Activated naive CD4-positive, alpha-beta T cell treated with anti-CD3 and anti-CD28 coated beads, Interleukin-2, amount 10 ng/mL, durations not matched to agents 7 days and 5 days (primary cell): ENCODE measurements at places on chromosomes 7 and 10.

GRCh38 chr7:6833636-6834035 lies 7.6 kb upstream of the CCZ1B start:
- peaks cover 6% of the 10 kb centered on the region for H3K4me1 ChIP-seq
- H3K27me3 ChIP-seq, result peaks cover 40% of the 10 kb centered on the region
- DNase-seq, result no peak
- H3K36me3 ChIP-seq, result no peaks in the 10 kb centered on the region

GRCh38 chr7:50682079-50682478 lies 100.6 kb downstream of the GRB10 start:
- peaks cover 6% of the 10 kb centered on the region for H3K27me3 ChIP-seq
- H3K4me1 ChIP-seq, result no peaks in the 10 kb centered on the region
- no peak overlapping the region for H3K27ac ChIP-seq
- H3K4me3 ChIP-seq, result no peak overlapping the region

- H3K27me3 ChIP-seq, result no peaks in the 10 kb centered on the region
- H3K4me1 ChIP-seq, result no peaks in the 10 kb centered on the region
- H3K36me3 ChIP-seq, result no peaks in the 10 kb centered on the region
- no peak for DNase-seq
Measured at GRCh38 chr7:52547308-52547910, 488.0 kb upstream of the POM121L12 start.

GRCh38 chr10:27391325-27391724 lies 112.8 kb upstream of the RAB18 start:
- H3K36me3 ChIP-seq, result no peaks in the 10 kb centered on the region
- H3K4me1 ChIP-seq, result no peaks in the 10 kb centered on the region
- DNase-seq, result no peak
- peaks cover 12% of the 10 kb centered on the region for H3K27me3 ChIP-seq

GRCh38 chr7:55110282-55110992 lies 91.6 kb downstream of the EGFR start:
- DNase-seq, result no peak
- peaks cover 4% of the 10 kb centered on the region for H3K27me3 ChIP-seq
- no peaks in the 10 kb centered on the region for H3K36me3 ChIP-seq
- no peak overlapping the region for H3K4me3 ChIP-seq
- no peaks in the 10 kb centered on the region for H3K4me1 ChIP-seq

- H3K27me3 ChIP-seq, result peaks cover 40% of the 10 kb centered on the region
- no peak overlapping the region for H3K27ac ChIP-seq
- no peak overlapping the region for H3K4me3 ChIP-seq
- no peak for DNase-seq
Measured at GRCh38 chr7:80139236-80139635, 4.6 kb downstream of the GNAI1 start.

GRCh38 chr10:49152037-49152436 lies 18.2 kb upstream of the FAM170B start:
- no peak overlapping the region for H3K27ac ChIP-seq
- DNase-seq, result no peak
- H3K4me1 ChIP-seq, result peaks cover 6% of the 10 kb centered on the region
- no peak overlapping the region for H3K4me3 ChIP-seq

- peaks cover 69% of the 10 kb centered on the region for H3K4me1 ChIP-seq
- no peak for DNase-seq
- H3K27ac ChIP-seq, result peak overlapping the region; percentile 96
- peak overlapping the region; percentile 9 for H3K4me3 ChIP-seq
Measured at GRCh38 chr7:55470261-55470660, 102.0 kb downstream of the VOPP1 start.
